Bone marrow (tissue), 2 donors: ENCODE measurements at places on chromosomes 2 and 18.

DNA sequence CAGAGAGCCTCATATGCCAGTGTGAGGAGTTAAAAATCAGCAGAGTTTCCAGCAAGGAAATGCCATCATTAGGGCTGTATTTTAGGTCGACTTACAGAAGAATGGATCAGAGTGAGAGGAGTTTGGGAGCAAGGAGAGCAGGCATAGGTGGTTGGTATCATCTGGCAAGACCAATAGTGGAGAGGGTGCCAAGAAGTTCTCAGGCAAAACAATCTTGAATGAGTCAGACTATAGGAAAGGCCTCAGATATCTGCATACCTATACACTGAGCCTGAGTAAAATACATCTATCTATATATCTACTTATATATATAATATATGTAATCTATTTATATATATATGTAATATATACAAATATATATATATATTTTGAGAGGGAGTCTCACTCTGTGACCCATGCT lies 57.3 kb downstream of the TMEFF2 start:
- DNase-seq = no peak

GRCh38 chr2:219109471-219109870 lies 48.8 kb upstream of the IHH start:
- no peak for DNase-seq

GRCh38 chr2:239605976-239606375 lies 205.2 kb upstream of the HDAC4 start:
- DNase-seq = no peak

- no peak for DNase-seq
Observed at GRCh38 chr18:35974181-35974580, 1.7 kb downstream of the RMP24 start.

DNA sequence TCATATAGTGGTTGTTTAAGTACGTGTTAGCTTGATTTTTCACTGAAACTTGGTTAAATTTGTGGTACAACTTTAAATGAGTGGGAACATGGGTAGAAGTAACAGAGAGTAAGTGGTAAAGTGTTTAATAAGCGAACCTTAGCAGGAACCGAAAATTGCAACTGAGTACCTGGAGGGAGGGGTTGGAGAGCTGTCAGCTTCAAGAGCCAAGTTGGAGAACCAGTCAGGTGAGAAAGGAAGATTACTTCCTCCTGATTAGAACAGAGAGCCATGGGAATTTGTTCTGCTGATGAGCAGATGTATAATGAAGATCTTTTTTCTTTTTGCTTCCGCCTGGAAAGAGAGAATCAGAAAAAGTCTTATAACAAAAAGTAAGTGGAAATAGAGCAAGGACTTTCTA lies 158.4 kb upstream of the CDH7 start:
- DNase-seq = no peak

- no peak for DNase-seq
Observed at GRCh38 chr2:239035361-239035814, 187.5 kb downstream of the TWIST2 start.

DNA sequence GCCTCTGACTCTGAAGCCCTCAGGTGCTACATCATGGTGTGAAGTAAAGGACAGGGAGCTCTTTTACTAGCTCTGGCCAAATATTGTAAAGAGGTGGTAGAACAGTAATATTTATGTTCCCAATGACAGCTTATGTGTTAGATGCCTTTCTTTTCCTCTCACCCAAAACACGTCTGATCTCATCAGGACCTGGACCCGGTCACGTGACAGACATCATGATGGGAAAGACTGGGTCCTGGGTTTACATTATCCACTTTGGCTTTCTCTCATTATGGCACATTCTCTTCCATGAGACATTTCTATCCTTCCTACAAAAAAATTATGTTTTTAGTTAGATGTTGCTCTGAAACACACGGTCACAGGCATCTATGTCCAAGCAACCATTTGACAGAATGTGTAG lies 548.7 kb upstream of the CDH7 start:
- no peak for DNase-seq

DNA sequence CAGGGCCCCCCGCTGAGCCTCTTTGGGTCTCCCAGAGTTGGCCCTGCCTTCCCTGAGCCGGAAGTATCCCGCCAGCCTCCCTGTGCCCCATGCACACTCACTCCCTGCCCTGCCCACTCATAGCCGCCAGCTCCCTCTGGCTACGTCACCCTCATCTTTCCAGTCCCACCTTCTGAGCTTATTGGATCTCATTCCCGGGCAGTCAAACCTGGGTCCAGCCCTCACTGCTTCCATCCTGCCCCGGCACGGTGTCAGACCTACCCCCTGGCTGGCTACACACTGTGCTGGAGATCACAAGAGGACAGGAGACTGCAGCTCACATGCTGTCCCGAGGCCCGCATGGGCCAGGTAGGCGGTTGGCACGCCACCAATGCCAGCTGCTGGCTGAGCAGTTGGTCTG lies 147.2 kb downstream of the ASB1 start:
- DNase-seq = no peak

- DNase-seq = no peak
Observed at GRCh38 chr2:175015340-175015739, 10.2 kb upstream of the CHN1 start.

DNA sequence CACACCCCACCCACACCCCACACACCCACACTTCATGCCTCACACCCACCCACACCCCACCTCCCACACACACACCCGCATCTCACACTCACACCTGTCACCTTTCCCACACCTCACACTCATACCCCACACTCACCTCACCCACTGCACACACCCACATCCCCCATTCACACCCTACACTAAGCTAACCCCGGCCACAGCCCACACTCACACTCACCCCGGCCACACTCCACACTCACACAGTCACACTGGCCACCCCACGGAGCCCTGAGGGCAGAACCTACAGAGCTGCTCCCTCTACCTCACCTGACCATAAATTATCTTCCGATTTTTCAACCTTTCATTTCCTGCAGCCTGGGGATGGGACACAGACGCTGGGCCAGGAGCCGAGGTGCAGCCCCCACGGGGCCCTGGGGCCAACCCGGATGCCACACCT lies 241.3 kb downstream of the HDAC4 start:
- no peak for DNase-seq

- DNase-seq = no peak
Observed at GRCh38 chr2:37090019-37090477, 5.7 kb downstream of the GPATCH11 start.

GRCh38 chr2:217935901-217936684 lies 66.7 kb downstream of the TNS1 start:
- DNase-seq = no peak

DNA sequence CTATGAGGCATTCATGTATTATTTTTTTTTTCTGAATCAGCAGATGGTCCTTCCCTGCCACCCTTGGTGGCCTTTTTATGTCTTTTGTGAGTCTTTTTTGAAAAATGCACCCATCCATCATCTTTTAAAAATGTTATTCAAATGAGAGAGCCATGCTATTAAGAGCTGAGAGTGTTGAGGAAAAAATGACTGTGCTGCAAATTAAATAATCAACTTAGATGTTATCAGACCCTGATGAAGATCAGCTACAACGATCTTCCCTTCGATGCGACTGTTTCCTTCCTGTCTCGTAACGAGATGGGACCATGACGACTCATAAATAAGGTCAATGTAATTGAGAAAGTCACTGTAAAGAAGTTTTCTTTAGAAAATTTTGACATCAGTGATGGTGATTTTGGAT lies 44.4 kb downstream of the TRIB2 start:
- peak; percentile 50 for DNase-seq

DNA sequence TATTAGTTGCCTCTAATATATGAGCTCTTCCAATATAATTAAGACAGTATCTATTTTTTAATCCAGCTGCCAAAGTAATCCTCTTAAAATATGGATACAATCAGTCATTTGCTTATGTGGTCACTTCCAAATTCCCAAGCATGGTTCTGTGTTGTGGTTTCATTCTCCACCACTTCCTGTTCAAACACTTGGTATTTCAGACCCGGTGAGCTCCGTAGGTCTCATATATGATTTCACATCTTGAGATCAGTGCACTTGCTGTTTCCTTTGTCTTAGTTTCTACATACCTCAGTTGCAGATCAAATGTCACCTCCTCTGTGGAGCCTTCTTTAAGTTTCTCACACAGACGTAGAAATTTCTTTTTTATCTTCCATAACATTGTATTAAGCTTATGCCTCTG lies 254.2 kb downstream of the KCNS3 start:
- DNase-seq = no peak

GRCh38 chr2:230677201-230677946 lies 35.3 kb upstream of the CAB39 start:
- no peak for DNase-seq

- DNase-seq = no peak
Observed at GRCh38 chr2:206336861-206337260, 62.4 kb downstream of the ZDBF2 start.

GRCh38 chr2:151251012-151251411 lies 10.7 kb downstream of the RBM43 start:
- DNase-seq = no peak

DNA sequence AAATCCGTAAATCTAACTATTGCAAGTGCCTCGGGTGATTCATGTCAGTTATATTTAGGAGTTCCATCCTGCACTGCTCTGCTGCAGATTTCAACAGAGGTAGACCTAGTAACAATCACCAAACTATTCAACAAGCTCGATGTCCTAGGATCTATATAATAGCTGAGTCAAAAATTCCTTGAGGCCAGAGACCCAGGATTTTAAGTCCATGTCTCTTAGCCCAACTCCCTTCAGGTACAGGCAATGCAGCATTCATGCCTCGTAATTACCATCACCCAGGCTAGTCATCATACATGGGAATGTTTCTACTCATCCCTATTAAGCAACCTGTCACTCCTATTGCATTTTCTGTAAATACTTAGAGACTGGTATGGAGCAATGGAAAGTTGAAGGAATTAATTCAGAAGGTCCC lies 729 bp downstream of the TM4SF20 start:
- no peak for DNase-seq

DNA sequence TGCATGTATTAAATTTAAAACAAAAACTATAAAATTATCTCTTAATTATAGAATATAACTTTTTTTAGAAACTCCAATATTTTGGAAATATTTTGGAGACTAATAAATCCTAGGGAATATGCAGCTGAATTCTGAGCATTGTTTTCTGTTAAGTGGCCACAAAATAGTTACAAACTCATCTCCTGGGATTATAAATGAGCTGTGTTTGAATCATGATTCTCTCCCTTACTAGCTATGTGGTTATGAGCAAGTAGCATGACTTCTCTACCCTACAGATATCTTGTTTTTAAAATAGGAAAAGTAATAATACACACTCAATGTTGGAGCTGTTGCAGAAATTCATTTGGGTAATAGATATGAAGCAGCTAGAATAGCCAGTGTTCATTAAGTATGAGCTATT lies 137.9 kb upstream of the ITGA4 start:
- no peak for DNase-seq

GRCh38 chr2:120820263-120820952 lies 84.7 kb downstream of the GLI2 start:
- DNase-seq = no peak

DNA sequence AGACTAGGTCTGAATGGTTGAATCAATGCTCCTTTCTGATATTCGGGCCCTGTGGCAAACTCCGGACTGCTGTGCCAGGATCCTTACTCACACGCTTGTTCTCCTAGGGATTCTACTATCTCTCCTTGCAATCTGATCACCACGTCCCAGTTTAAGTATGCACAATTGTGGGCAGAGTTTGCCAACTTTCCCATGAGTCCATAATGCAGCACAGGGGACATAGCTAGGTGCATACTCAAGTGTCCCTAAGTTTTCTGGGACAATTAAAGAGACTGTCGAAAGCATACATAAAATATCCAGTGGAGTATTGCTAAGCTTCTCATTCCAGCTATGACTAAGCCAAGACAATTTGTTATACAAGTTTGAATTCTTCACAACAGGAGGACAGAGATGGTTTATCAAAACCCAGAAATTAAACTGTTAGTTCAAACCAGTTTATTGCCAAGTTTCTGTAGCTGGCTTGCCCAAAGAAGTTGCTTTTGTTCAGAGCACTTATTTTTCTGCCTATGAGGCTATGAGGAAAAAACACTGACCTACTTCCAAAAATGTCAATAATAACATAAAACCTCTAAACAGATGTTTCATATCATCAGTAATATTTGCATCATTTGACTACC lies 136.1 kb downstream of the EXOC6B start:
- DNase-seq = no peak

DNA sequence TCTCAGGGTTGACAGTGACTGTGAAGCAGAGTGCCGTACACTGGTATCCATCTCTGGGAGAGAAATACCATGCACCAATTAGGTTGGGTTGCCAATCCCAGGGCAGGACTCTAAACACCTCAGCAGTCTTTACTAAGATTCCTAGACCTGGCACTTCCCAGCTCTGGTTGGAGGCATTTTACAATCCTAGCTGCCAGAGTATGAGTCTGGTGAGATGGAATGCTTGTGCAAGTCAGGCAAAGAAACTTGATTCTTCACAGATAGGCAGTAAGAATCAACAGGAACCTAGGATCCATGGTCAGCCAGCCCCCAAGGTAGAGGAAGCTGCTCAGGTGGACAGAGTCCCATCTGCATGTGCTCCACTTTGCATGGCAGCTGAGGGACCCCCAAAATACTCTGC lies 6.0 kb upstream of the UGT1A5 start:
- DNase-seq = no peak

- DNase-seq = no peak
Observed at GRCh38 chr18:74248595-74248994, 43.2 kb downstream of the CYB5A start.

DNA sequence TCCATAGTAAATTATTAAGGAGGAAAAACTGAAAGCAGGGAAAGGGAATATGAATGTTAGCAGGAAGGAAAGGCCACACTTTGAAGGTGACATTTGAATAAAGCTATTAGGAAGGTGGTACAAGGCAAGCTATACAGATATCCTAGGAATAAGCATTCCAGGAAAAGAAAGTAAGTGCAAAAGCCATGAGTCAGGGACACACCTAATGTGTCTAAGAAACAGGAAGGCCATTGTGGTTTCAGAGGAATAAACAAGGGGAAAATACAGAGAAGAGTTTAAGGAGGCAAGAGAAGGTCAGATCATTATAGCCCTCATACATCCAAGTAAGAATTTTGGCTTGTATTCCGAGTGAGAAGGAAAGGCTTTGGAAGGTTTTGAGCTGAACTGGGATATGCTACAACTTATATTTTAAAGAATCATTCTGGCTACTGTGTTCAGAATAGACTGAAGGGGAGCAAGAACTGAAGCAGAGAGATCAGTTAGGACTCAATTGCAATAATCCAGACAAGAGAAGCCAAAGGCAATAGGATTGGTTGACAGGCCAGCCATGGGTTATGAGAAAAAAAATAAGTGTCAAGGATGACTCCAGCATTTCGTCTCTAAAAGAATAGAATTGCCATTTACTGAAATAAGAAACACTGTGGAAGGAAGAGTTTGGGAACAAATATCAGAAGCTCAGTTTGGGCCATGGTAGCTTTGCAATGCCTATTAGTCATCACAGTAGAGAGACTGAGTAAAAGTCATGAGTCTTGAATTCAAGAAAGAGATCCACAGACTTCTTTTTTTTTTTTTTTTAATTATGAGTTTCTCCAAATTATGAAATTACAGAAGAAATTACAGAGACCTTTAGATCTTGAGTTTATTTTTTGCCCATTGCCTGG lies 11.3 kb downstream of the RAD51AP2 start:
- DNase-seq = no peak

GRCh38 chr2:69693059-69693774 lies 48.7 kb upstream of the ANXA4 start:
- DNase-seq = no peak

- no peak for DNase-seq
Observed at GRCh38 chr2:189424961-189425360, 16.3 kb upstream of the WDR75 start.

GRCh38 chr2:1935476-1935875 lies 191.2 kb upstream of the PXDN start:
- no peak for DNase-seq

- no peak for DNase-seq
Observed at GRCh38 chr2:96839293-96839874, 4.4 kb downstream of the ANKRD23 start.
